Astrocyte (in vitro differentiated cells and primary cell): ENCODE measurements at places on chromosomes 1 and 21. TPM values are rescaled to one million over a fixed set of nuclear protein-coding genes. Genes with fewer than 3 reads are reported as not detected.
A peak's percentile ranks its signal among the peaks of the same experiment; 100 is the strongest.

DNA sequence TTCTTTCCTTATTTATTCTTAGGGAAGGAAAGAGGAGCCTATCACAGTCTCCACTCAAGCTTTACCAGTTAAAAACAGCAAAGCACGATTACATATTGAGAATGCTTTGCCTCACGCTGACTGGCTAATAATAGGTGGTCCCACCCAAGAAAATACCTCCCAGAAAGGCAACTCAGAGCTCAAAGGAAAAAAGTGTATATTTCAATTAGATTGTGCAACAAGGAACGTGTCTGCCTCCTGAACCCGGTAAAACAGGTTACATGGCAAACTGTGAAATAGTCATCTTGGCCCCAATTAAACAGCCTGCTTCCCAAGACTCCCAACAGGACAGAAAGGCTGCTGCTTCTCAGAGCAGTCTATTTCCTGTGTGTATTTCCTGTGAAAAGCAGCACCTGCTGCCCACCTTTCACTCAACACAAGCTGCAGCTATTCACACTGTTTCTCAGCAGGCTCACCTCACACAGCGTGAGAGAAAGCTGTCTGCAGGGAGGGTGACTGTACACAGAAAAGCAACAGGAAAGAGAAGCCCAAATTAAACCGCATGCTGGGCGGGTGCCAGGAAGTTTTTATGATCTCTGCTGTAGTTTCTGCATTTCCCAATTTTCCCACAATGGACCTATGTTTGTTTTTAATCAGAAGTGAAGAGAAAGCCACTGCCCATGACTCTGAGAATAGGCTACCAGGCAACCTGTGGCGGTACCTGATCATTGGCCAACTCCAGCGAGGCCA lies 44.0 kb downstream of the URB1 start:
- H3K27ac ChIP-seq, result no peak overlapping the region
- H3K4me3 ChIP-seq, result no peak overlapping the region
- H3K36me3 ChIP-seq, result peaks cover 75% of the 10 kb centered on the region
- DNase-seq, result no peak

DNA sequence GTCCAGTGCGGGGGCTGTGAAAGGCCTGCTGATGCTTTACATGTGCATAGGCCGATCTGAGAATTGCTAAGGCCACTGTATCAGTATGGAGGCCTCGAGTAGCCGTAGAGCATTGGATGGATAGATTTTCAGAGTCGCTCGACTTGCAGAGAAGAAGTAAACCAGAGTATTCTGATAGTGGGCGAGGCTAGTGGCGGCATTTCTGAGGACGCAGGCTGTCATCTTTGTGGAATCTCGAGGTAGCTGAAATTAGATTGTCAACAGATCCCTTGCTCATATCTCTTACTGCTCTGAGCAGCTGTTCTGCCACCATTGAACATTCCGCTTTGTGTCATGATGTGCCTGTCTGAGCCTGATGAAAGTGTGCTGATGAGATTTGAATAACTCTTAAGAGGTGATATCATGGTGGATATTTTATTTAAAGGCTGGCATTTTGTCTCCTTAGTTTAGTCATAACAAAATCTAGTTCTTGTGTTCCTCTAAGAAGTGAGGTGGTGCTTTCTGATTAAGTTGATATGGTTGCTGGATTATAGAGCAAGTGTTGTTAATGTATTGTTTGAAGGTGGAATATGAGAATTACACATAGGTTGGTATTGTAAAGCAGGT lies 1.5 kb downstream of the KIF1B start:
- no peaks in the 10 kb centered on the region for H3K27me3 ChIP-seq
- peak overlapping the region; percentile 98 for H3K27ac ChIP-seq
- no peaks in the 10 kb centered on the region for H3K36me3 ChIP-seq
- no peak for DNase-seq
- peaks cover 21% of the 10 kb centered on the region for H3K4me1 ChIP-seq

DNA sequence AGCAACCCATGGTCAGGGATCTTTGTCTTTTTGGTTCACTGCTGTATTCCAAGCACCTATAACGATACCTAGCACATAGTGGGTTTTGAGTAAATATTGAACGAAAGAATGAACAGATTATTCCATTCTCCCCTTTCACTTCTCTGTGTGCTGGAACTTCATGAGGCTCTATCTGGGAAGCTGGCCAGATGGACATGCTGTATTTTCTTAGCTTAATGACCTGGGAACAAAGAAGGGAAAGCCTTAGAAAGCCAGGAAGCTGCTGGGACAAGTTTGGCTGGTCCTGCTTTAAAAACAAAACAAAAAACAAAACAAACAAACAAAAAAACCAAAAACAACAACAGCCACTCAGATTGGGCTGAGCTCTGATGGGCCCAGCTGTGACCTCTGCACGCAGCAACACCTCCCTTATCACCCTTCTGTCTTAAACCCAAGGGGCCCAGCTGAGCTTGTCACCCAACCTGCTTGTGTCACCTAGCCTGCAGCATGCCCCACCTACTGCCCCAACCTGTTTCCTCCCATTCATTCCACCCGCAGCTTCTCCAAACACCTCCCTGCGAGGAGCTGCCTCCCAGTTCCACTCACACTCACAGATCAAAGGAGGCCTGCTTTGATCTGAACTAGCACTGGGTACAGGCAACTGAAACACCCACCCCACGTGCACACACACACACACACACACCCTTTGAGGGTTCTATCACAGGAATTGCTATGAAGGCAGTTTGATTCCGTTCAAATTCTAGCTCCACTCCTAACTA lies 37.1 kb downstream of the SLC30A1 start:
- no peak overlapping the region for H3K27ac ChIP-seq
- H3K36me3 ChIP-seq, result no peaks in the 10 kb centered on the region
- peaks cover 13% of the 10 kb centered on the region for H3K27me3 ChIP-seq

- H3K4me3 ChIP-seq, result peak overlapping the region; percentile 87
- no peaks in the 10 kb centered on the region for H3K36me3 ChIP-seq
- peak; percentile 61 for DNase-seq
- H3K4me1 ChIP-seq, result peaks cover 33% of the 10 kb centered on the region
- H3K27me3 ChIP-seq, result no peaks in the 10 kb centered on the region
These were observed 2.4 kb downstream of the QSOX1 start for GRCh38 chr1:180157108-180157507.

DNA sequence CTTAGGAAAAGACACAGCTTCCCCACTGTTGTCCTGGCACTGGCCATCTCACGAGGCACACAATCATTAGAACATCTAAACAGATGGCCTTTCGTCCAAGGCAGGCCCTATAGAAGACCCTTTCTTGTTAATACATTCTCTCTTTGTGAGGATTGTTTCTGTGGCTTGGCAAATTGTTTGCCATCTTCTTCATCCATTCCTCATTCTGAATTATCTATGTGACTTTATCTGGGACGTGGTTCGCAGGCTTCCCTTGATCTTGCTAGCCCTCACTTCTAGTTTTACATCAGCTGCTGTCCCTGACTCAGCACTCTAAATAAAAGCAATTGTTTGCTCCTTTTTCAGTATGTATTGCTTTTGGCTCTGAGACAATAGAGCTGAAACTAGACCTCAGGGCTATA lies 101.1 kb upstream of the ZC3H11B start:
- no peaks in the 10 kb centered on the region for H3K27me3 ChIP-seq
- DNase-seq, result no peak
- H3K4me3 ChIP-seq, result no peak overlapping the region
- no peaks in the 10 kb centered on the region for H3K36me3 ChIP-seq

DNA sequence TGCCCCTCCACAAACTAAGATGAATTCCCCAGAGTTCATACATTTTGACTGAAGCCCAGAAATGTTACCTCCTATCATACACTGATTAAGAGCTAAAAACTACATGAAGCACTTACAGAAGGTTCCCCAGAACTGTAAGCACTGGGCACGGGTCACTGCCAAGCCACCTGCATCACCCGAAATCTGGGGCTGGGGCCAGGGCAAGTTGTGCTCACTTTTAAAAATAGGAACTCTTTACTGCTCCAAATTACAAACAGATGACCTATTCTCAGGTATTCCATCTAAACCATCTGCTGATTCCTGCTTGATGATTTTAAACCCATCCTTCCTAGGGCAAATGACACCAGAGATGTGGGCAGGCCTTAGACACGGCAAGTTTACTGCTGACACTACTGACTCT lies 4.8 kb downstream of the SETD4 start:
- no peak overlapping the region for H3K27ac ChIP-seq
- DNase-seq, result no peak
- H3K36me3 ChIP-seq, result peaks cover 47% of the 10 kb centered on the region
- H3K27me3 ChIP-seq, result no peaks in the 10 kb centered on the region
- no peak overlapping the region for H3K4me3 ChIP-seq

GRCh38 chr1:8329439-8329838 lies 11.5 kb downstream of the SLC45A1 start:
- no peaks in the 10 kb centered on the region for H3K36me3 ChIP-seq
- H3K4me1 ChIP-seq, result peaks cover 3% of the 10 kb centered on the region
- no peaks in the 10 kb centered on the region for H3K27me3 ChIP-seq
- no peak overlapping the region for H3K4me3 ChIP-seq
- H3K27ac ChIP-seq, result no peak overlapping the region

DNA sequence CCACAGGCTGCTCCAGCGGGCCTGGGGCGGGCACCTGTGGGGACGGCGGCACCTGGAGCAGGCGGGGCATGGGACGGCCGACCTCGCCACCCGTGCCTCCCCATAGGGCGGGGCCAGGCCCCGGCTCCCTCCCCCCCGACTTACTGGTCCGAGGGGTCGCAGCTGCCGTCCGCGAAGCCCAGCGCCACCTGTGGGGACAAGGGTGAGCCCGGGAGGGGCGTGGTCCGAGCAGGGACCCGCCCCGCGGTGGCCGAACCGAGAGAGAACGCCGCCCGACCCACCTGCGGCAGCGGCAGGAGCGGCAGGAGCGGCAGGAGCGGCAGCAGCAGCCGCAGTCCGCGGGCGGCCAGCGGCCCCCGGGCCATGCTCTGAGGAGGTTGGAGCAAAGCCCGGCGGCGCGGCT lies at the start of gene TMEM52:
TSS of gene TMEM52 (minus strand) at position 379 of the 403 bp plus-strand sequence. CDS start at position 365, 14 bp downstream.
- H3K4me1 ChIP-seq, result peaks cover 6% of the 10 kb centered on the region
- peak within 1 kb of the TSS; percentile 55 for H3K4me3 ChIP-seq
- DNase-seq, result no peak
- H3K27ac ChIP-seq, result no peak within 1 kb of the TSS
- no peaks in the 10 kb centered on the region for H3K27me3 ChIP-seq

- H3K4me3 ChIP-seq, result no peak overlapping the region
- H3K4me1 ChIP-seq, result no peaks in the 10 kb centered on the region
- H3K36me3 ChIP-seq, result no peaks in the 10 kb centered on the region
- no peaks in the 10 kb centered on the region for H3K27me3 ChIP-seq
These were observed 29.9 kb downstream of the KRTAP19-8 start for GRCh38 chr21:31008355-31008754.

- H3K4me1 ChIP-seq, result no peaks in the 10 kb centered on the region
- no peaks in the 10 kb centered on the region for H3K36me3 ChIP-seq
- H3K27me3 ChIP-seq, result no peaks in the 10 kb centered on the region
- DNase-seq, result no peak
These were observed 284.3 kb downstream of the LMO4 start for GRCh38 chr1:87612956-87613355.

DNA sequence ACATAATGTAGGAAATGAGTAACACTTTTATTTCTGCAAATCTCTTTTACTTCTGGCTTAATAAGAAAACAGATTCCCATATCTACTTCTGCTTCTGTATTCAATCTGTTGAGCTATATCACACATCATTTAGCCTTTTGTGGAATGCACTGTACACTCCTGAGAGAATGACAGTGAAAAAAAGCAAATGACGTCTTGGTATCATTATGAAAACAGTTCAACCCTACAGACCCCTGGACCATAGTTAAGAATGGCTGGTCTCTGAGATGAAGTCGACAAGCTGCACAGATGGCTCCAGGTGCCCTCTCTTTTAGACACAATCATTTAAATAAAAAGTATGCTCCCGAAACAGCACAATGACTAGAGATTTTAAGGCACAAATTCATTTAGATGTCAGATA lies 247.0 kb downstream of the RERE start:
- no peaks in the 10 kb centered on the region for H3K36me3 ChIP-seq
- no peaks in the 10 kb centered on the region for H3K27me3 ChIP-seq
- no peak for DNase-seq
- no peak overlapping the region for H3K27ac ChIP-seq

GRCh38 chr1:217919683-217920388 lies 288.7 kb downstream of the SPATA17 start:
- no peak overlapping the region for H3K4me3 ChIP-seq
- no peak overlapping the region for H3K27ac ChIP-seq
- H3K36me3 ChIP-seq, result no peaks in the 10 kb centered on the region

GRCh38 chr1:85884372-85885035 lies 176.3 kb upstream of the ZNHIT6 start:
- no peak overlapping the region for H3K4me3 ChIP-seq
- no peak for DNase-seq
- no peaks in the 10 kb centered on the region for H3K27me3 ChIP-seq
- H3K36me3 ChIP-seq, result no peaks in the 10 kb centered on the region
- H3K4me1 ChIP-seq, result no peaks in the 10 kb centered on the region
- no peak overlapping the region for H3K27ac ChIP-seq

DNA sequence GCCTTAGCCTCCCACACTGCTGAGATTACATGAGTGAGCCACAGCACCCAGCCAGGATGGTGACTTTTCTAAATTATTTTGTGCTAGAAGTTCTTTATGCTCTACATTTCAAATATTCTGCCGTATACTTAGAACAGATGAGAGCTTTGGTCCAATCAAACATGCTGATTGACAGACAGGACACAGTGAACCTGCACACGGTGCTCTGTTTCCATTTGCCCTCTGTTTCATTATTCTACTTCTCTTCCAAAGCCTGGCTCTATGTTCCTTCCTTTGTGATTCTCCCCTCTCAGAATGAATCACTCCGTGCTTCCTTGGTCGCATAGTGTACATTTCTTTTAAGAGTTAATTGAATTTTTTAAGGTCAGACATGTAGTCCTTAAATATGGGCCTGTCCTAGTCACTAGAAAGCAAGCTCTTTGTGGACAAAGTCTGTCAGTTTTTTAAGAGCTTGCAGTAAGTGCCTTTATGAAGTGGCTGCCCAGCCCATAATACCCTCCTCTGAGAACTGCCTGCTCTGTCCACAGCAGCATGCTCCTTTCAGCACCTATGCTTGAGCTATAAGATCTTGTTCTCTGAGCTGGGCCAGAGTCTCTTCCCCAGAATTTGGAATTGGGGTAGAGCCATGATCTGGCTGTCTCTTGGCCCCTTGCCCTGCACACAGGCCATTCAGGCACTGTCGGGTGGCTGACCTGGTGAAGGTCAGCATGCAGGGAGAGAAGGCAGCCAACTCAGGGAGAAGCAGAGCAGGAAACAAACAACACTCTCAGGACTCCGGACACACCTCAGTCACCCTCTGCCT lies 66.8 kb upstream of the SLC44A3 start:
- no peaks in the 10 kb centered on the region for H3K36me3 ChIP-seq
- no peak overlapping the region for H3K27ac ChIP-seq
- no peak overlapping the region for H3K4me3 ChIP-seq
- no peak for DNase-seq
- peaks cover 38% of the 10 kb centered on the region for H3K4me1 ChIP-seq
- no peaks in the 10 kb centered on the region for H3K27me3 ChIP-seq

GRCh38 chr1:235857756-235858155 lies 8.9 kb downstream of the LYST start:
- no peak overlapping the region for H3K27ac ChIP-seq
- H3K36me3 ChIP-seq, result no peaks in the 10 kb centered on the region
- H3K4me1 ChIP-seq, result peaks cover 2% of the 10 kb centered on the region
- H3K4me3 ChIP-seq, result no peak overlapping the region
- DNase-seq, result no peak

- no peak overlapping the region for H3K4me3 ChIP-seq
- DNase-seq, result peak; percentile 95
- H3K36me3 ChIP-seq, result no peaks in the 10 kb centered on the region
- H3K27me3 ChIP-seq, result no peaks in the 10 kb centered on the region
- peak overlapping the region; percentile 77 for H3K27ac ChIP-seq
These were observed 573.1 kb downstream of the USP25 start for GRCh38 chr21:16302851-16303282.

The IVL gene
- 0.16 TPM in 1 of 2 replicates, not detected in the other for total RNA-seq

The RAVER2 gene
- total RNA-seq, result 6.6 and 7.1 TPM in 2 replicates

The ADORA3 gene
- total RNA-seq, result not detected in 2 replicates

The SLAMF1 gene
- not detected in 2 replicates for total RNA-seq

The SLC45A3 gene
- total RNA-seq, result 6.8 and 7.1 TPM in 2 replicates

The TNFRSF4 gene
- 0.34 and 0.41 TPM in 2 replicates for total RNA-seq

The HES4 gene
- total RNA-seq, result 149 and 169 TPM in 2 replicates

The TBX15 gene
- total RNA-seq, result 0.07 and 0.10 TPM in 2 replicates
